ENCODE measurements at places on chromosomes 3 and 15.

DNA sequence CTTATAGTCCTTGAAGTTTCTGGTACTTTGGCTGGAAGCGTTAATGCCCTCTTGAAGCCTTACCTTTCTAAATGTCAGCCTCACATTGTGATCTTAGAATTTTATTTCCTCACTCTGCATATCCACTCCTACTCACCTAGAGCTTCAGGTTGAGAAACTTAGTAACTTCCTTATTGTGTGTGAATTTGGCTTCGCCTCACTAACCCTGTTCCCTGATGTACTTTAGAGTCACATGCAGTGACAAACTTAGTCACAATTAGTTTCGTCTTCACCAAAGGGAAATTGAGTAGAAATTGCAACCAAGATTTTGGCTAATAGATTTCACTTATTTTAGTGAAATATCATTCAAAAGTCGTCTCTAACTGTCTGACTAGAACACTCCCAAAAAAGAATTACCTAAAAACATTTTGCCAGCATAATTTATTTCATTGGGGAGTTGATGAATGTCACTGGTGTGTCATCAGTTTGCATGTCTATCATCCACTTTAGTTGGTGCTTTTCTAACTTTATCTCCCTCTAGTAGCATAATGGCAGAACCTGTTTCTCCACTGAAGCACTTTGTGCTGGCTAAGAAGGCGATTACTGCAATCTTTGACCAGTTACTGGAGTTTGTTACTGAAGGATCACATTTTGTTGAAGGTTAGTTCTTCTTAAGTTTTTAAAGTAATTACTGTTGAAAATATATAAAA, 960 bp downstream of the MFN1 start:
- DNase-seq, result no peak

GRCh38 chr3:9934993-9935392, 1.4 kb downstream of the CRELD1 start:
- no peak for DNase-seq

- DNase-seq, result no peak
These were observed 227.7 kb upstream of the SOX2 start for GRCh38 chr3:181484026-181484425.

DNA sequence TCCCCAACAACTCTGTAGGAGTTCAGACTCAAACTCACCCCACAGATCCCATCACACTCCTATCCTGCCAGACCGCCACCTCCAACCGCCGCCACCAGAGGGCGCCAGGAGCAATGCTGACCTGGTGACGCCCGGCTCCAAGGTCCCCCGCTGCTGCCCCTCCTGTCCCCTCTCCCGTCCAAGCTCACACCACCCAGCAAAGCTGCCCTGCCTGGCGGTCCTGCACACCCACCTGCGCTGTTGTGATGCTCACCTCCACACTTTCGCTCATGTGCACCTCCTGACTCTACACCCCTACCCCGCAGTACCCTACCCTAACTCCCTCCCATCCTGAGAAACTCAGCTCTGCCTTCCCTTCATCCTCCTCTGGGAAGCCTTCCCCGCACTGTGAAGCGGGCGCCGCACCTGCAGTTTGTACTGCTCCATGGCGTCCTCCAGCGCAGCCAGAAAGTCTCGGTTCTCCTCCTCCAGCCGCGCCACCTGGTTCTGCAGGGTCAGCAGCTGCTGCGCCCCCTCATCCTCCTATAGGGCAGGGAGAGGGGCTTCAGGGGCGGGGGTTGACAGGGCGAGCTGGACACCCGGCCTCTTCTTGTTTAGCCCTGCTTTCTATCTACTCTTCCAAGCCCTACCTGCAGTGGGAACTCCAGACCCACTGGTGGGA, 7.9 kb downstream of the KIF7 start:
- DNase-seq, result peak; percentile 38

DNA sequence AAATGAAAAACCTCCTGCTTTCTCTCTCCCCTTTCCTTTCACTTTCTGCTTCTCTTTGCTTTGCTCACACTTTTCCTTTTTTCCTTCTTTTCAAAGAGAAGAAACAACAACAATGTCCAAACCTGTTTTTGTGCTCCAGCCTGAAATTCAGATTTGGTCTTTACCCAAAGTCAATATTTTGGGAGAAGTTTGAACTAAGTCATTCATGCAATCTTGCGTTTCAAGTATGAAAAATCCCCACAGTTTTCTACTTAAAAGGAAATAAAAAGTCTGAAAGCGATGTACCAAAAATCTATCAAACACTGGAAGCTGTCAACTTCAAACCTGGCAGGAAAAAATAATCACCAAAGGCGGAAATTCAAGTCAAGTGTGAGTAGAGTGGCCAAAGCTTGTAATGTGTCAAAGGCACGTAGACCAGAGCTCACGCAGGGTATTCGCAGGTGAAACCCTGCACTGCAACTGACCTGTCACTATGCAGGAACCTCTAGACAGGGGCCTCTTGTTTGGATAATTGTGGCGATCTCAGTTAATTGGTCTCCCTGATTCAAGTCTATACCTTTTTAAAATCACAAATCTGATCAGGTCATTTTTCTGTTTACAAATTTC, 118.8 kb upstream of the GALNT15 start:
- no peak for DNase-seq
